ENCODE measurements at places on chromosomes 6 and 20.

DNA sequence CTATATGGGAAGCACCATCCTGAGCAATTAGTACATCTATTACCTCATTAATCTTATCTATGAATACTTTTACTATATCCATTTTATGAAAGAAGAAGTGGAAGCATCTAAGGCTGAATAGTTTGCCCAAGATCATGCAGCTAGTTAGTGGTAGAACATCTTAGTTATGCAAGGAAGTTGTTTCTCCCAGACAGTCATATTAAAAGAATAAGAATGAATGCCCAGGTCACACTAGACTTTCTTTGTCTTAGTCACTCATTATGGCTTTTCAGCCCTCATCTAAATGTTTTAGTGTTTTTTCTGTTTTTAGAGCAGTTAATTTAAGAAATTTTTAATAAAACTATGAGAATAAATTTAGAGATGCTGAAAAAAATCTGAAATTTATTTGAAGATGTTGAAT is 517.5 kb downstream of the CDKAL1 start:
- DNase-seq: no peak

DNA sequence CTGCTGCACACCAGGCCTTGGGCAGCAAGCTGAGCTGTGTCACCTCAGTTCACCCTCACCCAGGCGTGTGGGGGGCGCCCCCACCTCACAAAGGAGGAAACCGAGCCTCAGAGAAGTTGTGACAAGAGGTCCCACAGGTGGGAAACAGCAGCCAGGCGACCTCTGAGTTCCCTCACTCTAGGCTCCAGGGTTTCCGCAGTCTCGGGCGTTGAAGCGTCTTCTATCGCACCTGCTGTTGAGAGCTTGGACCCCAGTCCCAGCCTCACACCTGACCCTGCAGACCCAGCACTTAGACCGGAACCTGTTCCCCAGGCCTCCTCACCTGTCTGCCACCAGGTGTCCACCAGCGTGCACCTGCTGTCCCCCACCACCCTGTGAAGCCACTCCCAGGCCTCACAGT is 22.3 kb upstream of the APMAP start:
- no peak for DNase-seq

- no peak for DNase-seq
Observed at GRCh38 chr6:88708197-88708744, 255.1 kb downstream of the RNGTT start.

- DNase-seq: no peak
Observed at GRCh38 chr6:26243752-26244151, 121.2 kb upstream of the BTN3A2 start.

DNA sequence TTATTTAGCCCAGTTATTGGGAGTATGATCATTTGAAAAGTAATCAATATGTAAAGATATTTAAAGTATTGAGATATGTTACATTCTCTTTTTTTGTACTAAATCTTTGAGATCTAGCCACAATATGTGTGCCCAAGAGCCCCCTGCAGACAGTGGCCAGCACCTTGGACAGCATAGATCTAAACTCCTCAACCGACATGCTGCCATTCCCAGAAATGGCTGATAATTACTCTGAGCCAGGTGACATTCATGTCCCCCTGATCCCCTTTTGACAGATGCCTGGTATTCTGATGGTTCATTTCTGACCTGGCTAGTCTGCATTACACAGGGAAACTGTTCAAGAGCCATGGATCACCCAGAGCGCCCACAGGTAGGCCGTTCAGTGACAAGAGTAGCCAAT is 177.1 kb downstream of the ZDHHC14 start:
- no peak for DNase-seq

- no peak for DNase-seq
Observed at GRCh38 chr20:33668466-33669155, 1.9 kb downstream of the ACTL10 start.

DNA sequence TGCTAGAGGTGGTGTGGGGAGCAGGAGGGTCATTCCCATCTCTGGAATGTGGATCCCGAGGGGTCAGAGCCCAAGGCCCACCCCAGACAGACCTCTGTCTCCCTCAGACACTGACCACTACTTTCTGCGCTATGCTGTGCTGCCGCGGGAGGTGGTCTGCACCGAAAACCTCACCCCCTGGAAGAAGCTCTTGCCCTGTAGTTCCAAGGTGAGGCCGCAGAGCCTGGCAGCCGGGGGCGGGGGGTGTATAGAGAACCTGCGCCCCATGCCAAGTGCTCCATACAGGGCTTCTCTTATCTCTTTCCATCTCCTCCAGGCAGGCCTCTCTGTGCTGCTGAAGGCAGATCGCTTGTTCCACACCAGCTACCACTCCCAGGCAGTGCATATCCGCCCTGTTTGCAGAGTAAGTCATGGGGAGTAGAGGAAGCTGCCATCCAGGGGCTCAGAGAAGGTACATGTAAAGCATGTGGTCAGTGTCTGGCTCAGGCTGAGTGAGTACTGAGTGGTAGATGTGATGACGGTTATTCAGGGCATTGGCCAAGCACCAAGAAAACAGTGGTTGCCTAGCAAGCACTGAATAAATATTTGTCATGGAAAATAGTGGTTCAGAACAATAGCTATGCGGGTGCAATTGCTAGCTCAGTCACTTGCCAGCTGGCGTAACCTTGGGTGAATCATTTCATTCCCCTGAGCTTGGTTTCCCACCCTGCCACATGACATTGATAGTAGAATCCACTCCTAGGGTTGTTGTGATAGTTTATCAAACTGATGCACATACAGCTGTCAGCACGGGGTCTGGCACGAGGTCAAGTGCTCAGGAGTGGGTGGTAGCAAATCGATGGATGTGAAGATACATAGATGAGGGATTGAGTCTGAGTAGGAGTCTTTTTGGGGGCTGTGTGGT is 3.5 kb downstream of the PIGT start:
- DNase-seq: no peak

- no peak for DNase-seq
Observed at GRCh38 chr6:154537511-154538325, 27.2 kb upstream of the CNKSR3 start.

DNA sequence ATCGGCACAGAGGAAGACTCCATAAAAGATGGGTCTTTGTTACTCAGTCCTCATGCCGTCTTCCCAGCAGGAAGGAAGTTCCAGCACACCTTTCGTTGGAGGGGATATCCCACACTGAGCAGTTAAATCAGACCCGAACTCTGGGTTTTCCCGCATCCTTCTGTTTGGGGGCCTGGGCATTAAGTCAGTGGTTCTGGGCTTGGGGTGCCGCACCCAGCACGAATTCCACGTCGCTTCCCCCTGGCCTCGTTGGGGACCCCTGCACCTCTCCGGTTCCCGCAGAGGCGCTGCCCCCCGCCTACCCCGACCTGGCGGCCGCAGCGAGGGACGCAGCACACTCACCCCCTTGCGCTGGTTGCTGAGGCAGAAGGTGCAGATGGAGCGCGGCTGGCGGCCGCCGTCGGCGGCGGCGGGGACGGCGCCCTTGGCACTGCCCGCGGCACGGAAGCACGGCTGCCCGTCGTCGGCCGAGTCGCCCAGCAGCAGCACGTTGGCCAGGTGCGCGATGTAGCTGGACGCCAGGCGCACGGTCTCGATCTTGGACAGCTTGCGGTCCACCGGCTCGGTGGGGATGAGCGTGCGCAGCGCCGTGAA is 641 bp downstream of the TCF15 start:
- DNase-seq: no peak

DNA sequence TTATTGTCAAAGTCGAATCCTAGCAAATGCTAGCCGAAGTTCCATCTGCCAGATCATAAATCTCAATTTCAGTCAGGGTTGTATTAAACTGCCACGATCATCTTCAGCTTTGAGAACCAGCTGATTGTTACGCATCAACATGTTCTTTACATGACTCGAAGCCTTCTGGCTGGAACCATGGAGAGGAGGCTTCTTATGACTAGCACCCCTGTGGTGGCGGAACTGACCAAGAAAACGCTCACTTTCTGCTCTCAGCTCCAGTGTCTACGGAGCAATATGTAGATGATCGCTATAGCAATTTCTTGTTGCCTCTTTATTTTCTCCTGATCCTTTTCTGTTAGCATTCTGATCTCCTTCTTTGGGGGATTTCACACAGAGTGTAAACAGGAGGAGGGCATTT is 479.4 kb upstream of the SLC35B3 start:
- no peak for DNase-seq

- no peak for DNase-seq
Observed at GRCh38 chr6:55826941-55827340, 48.4 kb downstream of the BMP5 start.

- DNase-seq: peak; percentile 10
Observed at GRCh38 chr6:98203170-98203806, 631.1 kb upstream of the POU3F2 start.

DNA sequence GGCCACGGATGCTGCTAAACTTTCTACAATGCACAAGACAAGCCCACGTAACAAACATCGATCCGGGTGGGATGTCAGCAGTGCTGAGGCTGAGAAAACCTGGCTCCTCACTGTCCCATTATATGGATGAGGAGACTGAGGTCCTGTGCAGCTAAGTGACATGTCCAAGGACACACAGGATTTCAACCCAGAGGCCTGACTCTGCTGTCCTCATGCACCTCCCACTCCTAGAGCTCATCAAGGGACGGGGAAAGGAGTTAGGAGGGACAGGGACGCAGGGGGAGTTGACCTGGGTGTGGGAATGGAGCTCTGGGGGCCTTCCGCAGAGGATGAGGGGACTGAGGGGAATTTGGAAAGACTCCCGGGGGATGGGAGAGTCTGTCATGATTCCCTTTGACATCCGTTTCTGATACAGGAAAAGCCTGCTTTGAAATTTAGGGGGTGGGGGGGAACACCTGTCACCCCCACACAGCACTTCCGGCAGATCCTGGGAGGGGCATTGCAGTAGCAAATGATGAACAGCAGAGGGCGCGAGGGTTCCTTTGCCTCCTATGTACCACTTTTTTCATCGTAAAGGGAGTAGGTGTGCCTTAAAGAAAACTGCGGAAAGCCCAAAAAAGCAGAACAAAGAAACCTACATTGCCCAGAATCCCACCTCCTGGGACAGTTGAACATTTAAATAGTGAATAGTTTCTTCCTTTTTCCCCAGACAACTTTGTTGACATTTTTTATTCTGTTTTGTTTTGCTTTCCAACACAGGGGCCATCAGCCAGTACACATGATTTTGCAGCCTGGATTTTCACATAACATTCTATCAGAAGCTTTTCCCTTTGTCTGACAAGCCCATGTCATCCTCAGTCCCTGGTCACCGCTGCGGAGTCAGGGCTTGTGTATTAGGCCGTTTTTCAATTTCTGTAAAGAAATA is 48.6 kb downstream of the SLC2A10 start:
- DNase-seq: peak; percentile 47

DNA sequence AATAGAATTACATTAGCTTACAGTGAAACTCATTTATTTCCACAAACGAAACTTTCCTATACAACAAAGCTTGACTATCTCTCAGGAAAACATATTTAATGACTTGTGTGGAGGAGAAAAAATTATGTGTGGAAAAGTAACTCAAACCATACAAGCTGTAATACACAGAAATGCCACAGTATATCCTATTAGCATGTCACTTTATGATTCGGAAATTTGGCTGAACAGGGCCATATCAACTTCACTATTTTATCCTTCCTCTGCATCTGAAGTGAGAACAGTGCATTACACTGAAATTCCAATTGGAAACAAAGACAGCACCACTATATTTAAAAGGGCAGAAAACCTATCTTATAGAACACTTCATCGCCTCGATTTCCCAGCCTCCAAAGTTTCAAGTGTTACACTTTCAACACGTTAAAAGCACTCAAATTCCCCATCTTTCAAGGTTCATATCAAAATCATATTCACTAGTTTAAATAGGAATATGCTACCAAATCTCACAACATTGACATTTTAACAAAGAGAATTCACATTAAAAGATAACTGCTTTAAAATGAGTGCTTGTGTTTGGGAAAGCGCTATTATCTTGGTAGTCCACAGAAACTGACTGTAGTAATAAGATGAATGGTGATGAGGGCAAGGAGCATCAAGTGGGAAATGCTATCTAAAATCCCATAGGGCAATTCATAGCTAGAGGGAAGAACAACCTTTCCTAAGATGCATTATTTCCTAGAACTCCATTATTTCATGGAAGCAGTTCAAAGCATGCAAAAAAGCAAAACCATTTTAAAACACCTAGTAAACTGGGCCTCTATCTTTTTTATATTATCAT is 1.8 kb downstream of the REV3L start:
- DNase-seq: peak; percentile 29
